ENCODE measurements at places on chromosomes 2 and 18. TPM values are rescaled to one million over a fixed set of nuclear protein-coding genes. Genes with fewer than 3 reads are reported as not detected.

DNA sequence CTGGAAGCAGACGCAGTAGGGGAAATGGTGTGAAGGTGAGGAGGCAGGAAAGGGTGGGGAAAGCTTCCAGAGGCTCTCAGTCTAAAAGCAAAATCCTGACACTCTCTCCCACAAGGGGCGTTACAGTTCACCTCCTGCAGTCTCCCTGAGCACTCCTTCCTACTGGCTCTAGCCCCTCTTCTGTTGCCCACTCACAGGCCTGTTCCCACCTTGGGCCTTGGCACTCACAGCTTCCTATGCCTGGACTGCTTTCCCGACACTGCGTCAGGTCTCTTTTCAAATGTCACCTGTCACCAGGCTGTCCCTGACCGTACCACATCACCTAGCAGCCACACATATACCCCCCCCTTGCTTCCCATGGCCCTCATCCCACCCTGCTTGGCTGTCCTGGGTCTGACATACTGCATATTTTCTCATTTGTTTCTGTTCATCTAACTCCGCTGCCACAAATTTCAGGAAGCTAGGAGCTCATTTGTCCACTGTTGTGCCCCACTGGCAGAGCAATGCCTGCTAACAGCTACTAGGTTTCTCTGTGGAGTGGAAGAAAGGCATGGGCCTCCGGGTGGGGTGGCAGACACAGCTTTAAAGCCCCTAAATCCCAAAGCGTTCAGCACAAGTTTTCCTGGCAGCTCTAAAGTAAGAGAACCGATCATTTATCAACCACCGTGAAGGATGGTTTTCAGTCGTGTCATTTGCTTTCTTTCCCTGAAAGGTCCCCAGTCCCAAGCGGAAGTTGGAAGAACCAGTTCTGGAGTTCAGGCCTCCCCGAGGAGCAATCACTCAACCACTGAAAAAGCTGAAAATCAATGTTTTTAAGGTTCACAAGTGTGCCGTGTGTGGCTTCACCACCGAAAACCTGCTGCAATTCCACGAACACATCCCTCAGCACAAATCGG lies 118.8 kb downstream of the ZNF532 start:
- no peak for DNase-seq

- DNase-seq = no peak
Measured at GRCh38 chr2:102000813-102001766, 9.3 kb downstream of the IL1R2 start.

- no peak for DNase-seq
Measured at GRCh38 chr2:124369181-124369580, 344.1 kb downstream of the CNTNAP5 start.

DNA sequence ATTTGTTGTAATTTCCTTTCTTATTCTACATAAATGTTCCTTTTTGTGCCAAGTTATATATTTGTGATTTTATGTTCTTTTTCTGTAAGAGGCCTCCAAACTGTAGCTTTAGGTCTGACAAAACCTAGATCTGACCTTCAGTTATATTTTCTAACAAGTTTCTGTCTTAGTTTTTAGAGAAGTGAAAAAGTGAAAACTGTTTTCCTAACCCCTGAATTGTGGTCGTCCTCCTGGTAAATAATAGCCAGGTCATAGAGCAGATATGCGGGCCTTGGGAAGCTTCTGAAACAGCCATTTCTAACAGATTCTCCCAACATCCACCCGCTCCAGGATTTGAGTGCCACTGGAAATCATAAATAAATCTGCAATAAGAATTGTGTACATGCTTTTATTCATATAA lies 398.4 kb upstream of the CWC22 start:
- no peak for DNase-seq

DNA sequence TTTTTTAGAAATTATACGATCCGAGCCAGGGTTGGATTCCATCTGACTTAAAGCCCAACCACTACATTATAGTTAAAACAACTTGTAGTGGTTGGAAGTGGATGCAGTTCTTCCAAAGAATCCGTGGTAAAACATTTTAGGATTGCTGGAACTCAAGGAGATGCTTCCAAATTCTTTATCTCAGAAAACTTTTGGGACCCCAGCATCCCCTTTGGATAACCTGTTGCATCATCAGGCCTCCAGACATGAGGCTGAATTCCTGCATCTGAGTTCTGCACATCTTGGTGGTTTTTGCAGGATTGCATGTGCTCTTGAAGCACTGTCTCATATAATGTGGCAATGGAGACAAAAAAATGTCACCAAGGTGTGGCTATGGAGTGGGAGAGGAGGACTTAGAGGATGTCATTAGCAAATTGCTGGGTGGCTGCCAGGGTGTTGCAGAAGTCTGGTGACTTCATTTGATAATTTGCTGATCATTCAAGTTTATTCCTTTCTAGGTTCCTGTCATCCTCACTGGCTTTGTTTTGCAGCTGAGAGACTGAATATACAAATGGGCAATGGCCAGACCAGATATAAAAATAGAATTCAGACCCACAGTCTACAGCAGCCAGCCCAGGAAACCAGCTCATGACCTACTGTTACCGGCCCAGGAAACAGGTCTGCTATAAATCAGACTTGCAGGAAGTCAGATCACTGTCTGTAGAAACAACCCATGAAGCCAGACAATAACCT lies 207.7 kb downstream of the BCL2 start:
- DNase-seq = no peak

- no peak for DNase-seq
Measured at GRCh38 chr2:212926940-212927339, 224.5 kb downstream of the IKZF2 start.

DNA sequence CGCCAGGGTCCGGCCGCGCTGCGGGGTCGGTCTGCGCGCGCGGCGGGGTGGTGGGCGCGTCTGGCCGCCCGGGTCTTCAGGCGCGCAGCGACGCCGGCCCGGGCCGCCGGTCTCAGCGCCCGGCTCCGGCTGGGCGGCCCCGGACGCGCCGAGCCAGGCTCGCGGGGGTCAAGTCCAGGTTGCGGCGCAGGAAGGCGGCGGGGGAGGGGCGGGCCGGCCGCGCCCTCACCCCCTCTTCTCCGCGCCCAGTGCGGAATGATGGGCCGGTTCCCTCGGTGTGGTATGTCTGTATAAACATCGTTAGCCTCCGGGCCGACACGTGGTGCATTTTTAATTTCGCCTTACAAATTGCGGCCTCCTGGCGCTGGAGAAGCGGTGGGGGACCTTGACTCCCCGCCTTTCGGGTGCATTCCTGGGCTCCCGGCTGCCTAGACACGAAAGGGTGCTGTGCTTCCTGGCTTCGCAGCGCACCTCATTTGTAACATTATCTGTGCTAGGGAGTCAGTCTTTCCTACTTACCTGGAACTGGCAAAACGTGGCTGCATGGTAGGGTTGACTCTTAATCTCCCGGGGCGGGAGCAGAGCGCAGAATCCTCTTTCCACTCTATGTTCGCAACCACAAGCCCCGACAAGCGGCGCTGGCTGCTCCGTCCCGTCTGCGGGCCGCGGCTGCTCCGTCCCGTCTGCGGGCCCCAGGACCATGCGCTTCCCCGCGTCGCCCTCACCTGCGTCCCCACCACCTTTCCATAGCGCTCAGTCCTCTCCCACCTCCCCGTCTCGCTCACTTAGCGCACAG lies 69.0 kb downstream of the CTAGE1 start:
- DNase-seq = no peak

DNA sequence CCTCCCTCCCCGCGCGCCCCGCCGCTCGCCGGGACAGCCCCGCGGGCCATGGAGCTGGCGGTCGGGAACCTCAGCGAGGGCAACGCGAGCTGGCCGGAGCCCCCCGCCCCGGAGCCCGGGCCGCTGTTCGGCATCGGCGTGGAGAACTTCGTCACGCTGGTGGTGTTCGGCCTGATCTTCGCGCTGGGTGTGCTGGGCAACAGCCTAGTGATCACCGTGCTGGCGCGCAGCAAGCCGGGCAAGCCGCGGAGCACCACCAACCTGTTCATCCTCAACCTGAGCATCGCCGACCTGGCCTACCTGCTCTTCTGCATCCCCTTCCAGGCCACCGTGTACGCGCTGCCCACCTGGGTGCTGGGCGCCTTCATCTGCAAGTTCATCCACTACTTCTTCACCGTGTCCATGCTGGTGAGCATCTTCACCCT lies 865 bp downstream of the GALR1 start:
- no peak for DNase-seq

DNA sequence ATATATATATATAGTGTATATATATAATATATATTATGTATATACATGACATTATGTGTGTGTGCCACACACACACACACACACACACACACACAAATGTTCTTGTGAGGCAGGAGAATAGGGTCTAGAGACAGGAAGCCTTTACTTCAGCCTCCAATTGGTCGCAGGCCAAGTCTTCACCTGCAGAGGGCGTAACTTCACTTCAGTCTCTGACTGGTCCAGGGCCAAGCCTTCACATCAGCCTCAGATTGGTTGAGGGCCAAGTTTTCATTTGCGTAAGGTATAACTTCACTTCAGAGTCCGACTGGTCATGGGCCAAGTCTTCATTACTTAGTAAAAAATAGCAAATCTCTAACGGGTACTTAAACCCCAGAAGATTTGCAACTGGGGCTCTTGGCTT lies 13.2 kb upstream of the SS18 start:
- no peak for DNase-seq

GRCh38 chr2:108634011-108634410 lies 85.3 kb upstream of the RANBP2 start:
- DNase-seq = no peak

GRCh38 chr2:238978497-238978896 lies 130.6 kb downstream of the TWIST2 start:
- no peak for DNase-seq

The GAL3ST2 gene
- 0.38 TPM for total RNA-seq

- no peak for DNase-seq
Measured at GRCh38 chr2:25491966-25492532, 150.3 kb upstream of the DNMT3A start.

The GPAT2 gene
- 0.62 TPM for total RNA-seq
